GM23248 (cell line): ENCODE measurements at places on chromosomes 3 and 15. TPM values are rescaled to one million over a fixed set of nuclear protein-coding genes. Genes with fewer than 3 reads are reported as not detected.

GRCh38 chr3:33956206-33956605 lies 157.8 kb downstream of the PDCD6IP start:
- DNase-seq, result no peak

DNA sequence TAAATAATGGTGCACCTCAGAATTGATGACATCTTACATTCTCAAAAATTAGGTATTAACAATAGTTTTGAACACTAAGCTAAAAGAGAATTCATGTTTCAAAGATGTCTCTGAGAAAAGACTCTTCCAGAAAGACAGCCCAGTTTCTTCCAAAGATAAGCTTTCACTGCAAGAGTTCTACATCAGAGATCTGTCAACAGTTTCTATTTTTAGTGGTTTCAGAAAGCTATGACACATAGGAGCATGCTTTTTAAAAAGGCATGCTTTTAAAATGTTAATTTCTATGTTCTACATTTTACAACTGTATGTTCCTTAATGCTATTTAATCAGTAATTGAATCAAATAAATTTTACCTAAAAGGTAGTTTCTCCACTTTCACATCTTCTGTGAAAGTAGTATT lies 88.2 kb downstream of the PLOD2 start:
- peak; percentile 52 for DNase-seq

DNA sequence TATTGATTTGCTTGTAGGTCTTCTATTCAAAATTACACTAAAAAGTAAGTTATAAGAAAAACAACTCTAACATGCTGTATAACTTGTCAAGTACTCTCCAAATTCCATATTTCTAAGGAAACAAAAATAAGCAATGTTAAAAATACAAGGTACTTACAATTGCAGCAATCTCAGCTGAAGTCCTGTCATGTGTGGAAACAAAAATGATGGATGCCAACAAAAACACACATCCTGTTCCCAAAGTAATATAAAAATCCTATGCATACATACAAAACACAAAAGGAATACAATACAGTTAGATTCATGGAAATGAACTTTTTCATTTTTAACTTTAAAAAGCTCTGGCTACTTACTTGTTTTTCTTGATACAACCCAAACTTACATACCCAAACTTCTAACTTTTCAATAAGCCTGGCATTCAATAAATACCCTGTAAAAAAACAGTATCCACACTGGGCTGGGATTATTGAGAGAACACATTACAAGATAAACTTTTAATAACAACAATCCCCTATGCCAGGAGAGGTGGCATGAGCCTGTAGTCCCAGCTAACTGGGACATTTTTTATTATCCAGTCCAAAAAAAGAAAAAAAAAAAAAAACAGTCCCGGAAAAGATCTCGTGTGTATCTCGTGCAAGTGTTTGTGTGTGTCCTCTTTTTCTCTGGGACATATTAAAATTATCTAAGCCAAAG lies 14.7 kb downstream of the CMTM6 start:
- no peak for DNase-seq

DNA sequence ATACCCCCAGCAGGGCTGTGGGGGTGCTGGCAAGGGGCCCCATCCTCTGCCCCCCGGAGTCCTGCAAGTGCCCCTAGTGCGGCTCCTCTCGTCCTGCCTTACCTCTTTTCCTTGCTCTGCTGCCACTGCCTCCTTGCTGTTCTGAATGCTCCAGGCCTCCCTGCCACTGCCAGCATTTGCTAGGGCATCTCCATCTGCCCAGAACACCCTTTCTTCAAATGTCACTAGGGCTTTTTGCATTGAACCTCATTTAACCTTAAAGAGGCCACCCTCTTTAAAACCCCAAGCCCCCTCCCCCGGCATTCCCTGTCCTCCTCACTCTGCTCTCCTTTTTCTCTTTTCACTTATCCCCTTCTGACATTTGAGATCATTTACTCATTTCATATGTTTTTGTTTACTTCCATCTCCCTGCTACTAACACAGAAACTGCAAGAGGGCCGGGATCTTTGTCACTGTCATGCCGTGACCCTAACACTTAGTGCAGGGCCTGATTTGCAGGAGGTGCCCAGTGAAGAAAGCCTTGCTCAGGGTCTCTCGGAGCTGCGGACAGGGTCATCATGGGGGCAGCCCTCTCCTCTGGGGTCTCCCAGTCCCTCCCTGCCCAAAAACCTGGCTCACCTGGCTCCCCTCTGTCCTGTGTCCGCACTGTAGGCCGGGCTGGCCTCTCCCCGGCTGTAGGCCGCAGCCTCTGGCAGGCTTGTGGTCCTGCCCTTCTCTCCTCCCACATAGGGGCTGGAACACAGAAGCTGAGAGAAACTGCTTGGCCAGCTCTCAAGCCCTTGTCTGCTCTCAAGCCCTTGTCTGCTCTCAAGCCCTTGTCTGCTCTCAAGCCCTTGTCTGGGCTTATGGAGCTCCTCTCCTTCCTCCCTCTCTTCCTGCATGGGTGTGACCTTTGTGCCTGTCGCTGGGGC lies at the start of gene ACOX2:
ACOX2 (minus strand) TSS at position 690 of the 911 bp plus-strand sequence. CDS start 2,084 bp downstream, outside the sequence.
- DNase-seq, result peak; percentile 81

- DNase-seq, result peak; percentile 33
Observed at GRCh38 chr3:58073301-58074108, 65.3 kb downstream of the FLNB start.

- no peak for DNase-seq
Observed at GRCh38 chr3:31858439-31858838, 122.6 kb downstream of the OSBPL10 start.

DNA sequence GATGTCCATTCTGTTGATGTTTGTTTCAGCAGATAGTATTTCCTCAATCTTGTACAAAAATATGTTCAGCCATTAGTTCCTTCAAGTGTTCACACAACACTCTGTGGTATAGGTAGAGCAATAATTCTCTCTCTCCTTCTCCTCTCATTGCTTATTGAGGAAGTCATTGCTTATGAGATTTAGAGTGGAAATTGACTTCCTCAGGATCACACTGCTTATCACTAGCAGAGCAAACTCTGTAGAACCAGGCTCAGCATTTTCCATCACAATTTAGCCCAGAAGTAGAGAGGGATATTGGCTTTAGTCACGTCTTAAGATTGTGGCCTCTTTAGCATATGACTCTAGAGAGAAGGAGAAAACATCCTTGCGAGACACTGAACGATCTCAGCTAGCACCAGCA lies 31.2 kb downstream of the RAB11A start:
- no peak for DNase-seq

DNA sequence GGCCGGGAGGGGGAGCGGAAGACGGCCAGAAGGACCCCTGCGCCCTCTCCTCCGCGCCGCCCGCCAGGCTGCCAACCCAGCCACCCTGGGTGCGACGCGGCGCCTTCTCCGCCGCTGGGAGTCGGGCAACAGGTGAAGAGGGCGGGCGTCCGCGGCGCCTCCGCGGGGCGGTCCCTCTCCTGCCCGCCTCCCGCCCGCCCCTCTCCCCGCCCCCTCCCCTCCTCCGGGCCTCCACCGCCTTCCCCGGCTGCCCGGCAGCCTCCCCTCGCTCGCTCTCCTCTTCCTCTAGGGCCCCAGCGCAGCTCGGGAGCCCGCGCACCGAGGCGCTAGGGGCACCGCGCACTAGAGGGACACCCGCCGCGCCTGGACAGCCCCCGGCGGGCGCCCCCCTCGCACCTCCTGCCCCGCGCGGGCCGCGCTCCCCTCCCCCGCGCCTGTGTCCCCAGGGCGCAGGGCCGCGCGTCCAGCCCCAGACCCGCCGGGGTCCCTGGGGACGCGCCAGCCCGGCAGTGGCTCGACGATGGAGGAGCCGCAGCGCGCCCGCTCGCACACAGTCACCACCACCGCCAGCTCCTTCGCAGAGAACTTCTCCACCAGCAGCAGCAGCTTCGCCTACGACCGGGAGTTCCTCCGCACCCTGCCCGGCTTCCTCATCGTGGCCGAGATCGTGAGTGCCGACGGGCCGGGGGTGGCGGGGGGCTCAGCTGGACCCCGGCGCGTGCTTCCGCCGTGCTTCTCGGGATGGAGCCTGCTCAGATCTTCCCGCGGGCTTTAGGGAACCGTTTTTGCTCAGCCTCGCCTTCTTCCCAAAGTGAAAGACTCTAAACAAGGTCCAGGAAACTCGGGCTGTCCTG lies at the start of gene CMTM8:
CMTM8 (plus strand) TSS at position 228 of the 854 bp plus-strand sequence; CDS start at position 521, 293 bp downstream.
- peak; percentile 58 for DNase-seq

- peak; percentile 96 for DNase-seq
Observed at GRCh38 chr3:66428733-66429132, 72.1 kb downstream of the LRIG1 start.

DNA sequence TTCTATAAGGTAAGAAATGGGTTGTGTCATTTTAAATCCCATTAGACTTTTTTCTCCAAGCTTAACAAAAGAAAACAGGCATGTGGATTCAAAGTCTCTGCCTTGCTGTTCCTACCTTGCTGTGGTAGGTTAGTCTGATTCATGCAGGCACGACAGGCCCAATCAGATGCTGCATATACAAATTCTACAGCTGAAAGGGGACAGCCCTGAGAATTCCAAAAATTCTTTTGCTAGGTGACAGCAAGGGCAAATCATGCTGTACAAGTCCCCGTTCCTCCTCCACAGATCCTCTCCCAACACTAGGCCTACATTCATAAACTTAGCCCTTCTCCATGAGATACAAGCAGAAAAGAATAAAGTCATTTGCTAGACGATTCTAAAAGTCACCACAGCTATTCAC lies 161.2 kb upstream of the THBS1 start:
- DNase-seq, result no peak

- DNase-seq, result no peak
Observed at GRCh38 chr3:94175677-94176076, 112.8 kb downstream of the NSUN3 start.

DNA sequence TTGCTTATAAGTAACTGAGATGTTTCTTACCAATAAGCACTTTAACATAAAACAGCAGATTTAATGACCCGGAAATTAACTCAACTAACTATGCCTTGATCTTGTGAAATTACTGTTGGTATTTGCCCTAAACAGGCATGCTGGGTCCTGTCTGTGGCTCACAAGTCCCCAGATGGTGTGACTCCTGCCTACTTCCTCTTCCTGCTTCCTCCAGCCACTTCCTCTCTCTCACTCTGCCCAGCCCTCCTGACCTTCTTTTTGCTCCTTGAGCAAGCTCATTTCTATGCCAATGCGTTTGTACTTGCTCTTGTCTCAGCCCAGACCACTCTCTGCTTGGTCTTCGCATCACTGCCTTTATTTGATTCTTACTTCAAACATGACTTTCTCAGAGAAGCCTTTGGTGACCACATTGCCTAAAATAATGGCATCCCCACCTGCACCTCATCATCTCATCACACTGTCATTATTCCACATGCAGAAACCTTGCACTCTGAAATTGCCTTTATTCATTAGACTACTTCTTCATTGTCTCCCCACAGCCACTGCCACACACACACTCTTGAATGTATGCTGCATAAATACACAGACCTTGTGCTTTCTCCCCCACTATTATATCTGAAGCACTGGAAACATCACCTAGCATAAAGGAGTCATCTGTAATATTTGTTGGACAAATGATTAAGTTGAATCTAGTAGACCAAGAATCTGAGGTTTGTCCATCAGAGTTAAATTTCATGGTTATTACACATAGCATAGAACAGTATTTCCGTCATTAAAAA lies 256.3 kb upstream of the SEMA6D start:
- DNase-seq, result no peak

- DNase-seq, result peak; percentile 32
Observed at GRCh38 chr3:188944108-188944507, 227.7 kb upstream of the TPRG1 start.

PGBD4 gene
- total RNA-seq, result 0.76 and 1.7 TPM in 2 replicates

EPHB3 gene
- 3.0 and 16.9 TPM in 2 replicates for total RNA-seq

SIDT1 gene
- total RNA-seq, result not detected in 2 replicates

DNA sequence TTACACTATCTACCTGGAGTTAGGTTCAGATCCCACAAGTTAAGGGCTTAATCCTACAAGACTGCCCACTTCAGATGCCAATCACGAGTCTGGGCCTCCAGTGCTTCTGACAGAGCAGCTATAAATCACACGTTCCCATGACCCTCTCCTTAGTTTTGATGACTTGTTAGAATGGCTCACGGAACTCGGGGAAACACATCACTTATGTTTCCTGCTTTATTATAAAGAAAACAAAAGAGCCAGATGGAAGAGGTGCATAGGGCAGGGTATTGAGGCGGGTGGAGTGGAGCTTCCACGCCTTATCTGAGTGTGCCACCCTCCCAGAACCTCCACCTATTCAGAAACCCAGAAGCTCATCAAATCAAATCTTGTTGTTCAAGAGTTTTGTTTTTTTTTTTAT lies 170.8 kb downstream of the MOBP start:
- DNase-seq, result no peak

DNA sequence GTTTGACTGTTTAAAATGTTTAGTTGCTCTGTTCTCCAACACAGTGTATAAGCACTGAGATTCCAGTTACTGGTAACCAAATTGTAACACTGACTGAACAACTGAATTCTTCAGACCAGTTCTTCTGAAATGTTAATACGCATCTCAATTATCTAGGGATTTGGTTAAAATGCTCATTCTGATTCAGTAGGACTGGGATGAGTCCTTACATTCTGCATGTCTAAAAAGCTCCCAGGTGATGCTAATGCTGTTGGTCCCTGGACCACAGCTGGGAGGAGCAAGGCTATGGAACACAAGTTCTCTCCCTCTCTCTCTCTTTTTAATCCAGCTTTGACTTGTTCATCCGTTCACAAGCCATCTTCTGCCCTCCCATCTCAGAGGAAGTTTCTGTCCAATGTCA lies 380.3 kb downstream of the MAGI1 start:
- DNase-seq, result no peak

GRCh38 chr3:71010726-71011455 lies 572.6 kb downstream of the FOXP1 start:
- no peak for DNase-seq

DNA sequence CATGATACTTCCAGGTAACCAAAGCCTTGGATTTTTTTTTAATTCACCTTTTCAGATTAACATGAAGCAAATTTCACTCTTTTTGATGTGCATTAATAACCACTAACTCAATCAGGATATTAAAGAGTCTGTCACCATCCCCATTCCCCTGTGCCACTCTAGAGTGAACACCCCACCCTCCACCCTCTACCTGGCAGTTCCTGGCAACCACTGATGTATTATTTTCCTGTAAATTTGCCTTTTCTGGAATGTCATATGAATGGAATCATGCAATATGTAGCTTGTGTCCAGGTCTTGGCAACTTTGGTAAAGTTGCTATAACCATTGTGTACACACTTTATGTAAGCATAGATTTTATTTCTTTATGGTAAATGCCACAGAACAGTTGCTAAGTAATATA lies 627.6 kb downstream of the MCTP2 start:
- no peak for DNase-seq

GRCh38 chr3:176807938-176808337 lies 389.3 kb downstream of the TBL1XR1 start:
- DNase-seq, result no peak

DNA sequence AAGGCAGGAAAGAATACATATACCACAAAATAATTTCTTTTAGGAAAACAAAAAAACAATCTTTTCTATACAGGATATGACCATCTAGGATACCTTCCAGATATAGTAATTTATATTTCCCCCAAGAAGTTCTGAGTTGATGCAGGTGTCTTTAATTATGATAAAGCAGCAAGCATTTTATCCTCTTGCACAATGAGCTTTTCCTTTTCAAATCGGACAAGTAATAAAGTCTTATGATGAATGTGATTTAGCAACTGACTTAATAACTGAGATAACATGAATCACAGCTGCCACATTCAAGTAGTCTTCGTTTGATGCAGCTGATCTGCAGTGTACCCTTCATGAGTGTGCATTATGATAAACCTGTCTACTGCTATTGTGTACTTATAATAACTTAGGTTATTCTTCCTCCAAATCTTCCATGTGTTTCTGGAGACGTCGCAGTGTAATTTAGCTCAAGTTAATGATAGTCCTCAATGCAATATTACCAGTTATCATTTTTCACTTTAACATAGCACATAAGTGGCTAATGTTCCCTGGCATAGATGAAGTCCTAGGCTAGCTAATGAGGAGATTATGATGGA lies 260.3 kb upstream of the MRPL3 start:
- peak; percentile 26 for DNase-seq
